Stimulated activated CD8-positive, alpha-beta memory T cell treated with anti-CD3 and anti-CD28 coated beads, Interleukin-15, amount 100 ng/mL, for 4 hours (primary cell): ENCODE measurements at places on chromosomes 2 and 18.

DNA sequence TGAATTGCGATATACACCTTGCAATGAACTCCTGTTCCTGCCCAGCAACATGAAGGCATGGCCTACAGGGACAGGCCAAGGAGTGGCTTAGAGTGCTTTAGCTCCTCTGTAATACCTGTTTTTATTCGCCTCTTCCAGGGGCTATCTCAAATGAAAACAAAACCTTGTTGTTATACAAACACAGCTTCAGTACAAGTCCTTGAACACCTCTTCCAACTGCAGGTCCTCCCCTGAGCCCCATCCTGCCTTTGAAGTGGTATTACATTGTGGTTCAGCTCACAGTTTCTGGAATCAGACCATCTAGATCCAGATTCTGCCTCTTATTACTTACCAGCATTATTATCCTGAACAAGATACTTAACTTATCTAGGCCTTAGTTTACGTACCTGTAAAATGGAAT is 83.0 kb upstream of the HNRNPA3 start:
- DNase-seq: no peak

DNA sequence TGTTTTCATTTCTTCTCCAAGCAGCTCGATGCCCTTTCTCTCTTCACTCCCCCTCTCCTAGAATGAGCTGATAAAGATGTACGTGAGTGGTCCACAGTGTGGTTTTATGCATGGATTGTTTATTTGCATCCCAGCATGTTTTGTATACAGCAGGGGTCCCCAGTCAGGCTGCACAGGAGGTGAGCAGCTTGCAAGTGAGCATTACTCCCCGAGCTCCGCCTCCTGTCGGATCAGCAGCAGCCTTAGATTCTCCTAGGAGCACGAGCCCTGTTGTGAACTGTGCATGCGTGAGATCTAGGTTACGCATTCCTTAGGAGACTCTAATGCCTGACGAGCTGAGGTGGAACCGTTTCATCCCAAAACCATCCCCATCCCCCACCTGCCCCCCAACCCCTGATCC is 262.6 kb downstream of the AGAP1 start:
- no peak for DNase-seq

DNA sequence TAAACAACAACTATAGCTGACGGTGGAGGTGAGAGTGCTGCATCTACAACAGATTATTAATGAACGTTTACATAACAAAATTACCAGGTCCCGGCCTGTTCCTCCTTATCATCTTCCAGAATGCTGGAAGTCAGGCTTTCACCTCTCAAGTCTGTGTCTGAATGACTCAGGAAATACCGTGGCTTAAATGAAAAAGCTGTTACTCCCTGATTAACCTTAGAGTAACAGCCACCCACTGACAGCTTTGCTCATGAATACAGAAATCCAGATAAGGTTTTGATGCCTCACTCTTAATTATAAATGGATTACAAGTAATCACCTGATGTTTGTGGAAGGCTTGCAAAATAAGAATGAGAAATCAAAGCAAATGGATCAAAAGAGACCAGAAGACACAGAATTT is 885.3 kb upstream of the CELF4 start:
- DNase-seq: no peak

GRCh38 chr2:64101141-64101591 is 43.1 kb downstream of the PELI1 start:
- DNase-seq: no peak

- DNase-seq: no peak
Measured at GRCh38 chr2:204365811-204366210, 179.5 kb upstream of the PARD3B start.

DNA sequence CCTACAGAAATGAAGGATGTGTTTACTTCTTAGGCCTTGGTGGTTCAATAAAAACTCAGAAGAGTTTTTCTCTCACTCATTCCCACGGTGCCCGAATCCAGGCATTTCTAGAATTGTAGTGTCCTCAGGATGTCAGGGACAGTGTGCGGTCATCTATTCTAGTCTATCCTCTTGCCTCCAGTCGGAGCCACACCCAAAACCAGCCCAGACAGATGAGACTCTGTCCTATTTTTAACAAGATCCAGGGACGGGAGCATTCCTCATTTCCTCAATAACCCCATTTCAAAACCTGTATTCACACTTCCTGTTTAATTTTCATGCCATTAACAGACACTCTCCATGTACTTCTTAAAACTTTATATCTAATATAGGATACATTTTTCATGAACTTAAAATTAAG is 11.6 kb upstream of the RBMS1 start:
- no peak for DNase-seq

- no peak for DNase-seq
Measured at GRCh38 chr18:34929336-34929780, 111.9 kb upstream of the MAPRE2 start.
